Hematopoietic multipotent progenitor cell treated with erythropoietin and hydrocortisone succinate and interleukin-3 and kit ligand, for 6 days (in vitro differentiated cells): ENCODE measurements at places on chromosomes 1 and 21.

GRCh38 chr1:24226749-24227148 is 39.7 kb upstream of the IFNLR1 start:
- no peak for DNase-seq

DNA sequence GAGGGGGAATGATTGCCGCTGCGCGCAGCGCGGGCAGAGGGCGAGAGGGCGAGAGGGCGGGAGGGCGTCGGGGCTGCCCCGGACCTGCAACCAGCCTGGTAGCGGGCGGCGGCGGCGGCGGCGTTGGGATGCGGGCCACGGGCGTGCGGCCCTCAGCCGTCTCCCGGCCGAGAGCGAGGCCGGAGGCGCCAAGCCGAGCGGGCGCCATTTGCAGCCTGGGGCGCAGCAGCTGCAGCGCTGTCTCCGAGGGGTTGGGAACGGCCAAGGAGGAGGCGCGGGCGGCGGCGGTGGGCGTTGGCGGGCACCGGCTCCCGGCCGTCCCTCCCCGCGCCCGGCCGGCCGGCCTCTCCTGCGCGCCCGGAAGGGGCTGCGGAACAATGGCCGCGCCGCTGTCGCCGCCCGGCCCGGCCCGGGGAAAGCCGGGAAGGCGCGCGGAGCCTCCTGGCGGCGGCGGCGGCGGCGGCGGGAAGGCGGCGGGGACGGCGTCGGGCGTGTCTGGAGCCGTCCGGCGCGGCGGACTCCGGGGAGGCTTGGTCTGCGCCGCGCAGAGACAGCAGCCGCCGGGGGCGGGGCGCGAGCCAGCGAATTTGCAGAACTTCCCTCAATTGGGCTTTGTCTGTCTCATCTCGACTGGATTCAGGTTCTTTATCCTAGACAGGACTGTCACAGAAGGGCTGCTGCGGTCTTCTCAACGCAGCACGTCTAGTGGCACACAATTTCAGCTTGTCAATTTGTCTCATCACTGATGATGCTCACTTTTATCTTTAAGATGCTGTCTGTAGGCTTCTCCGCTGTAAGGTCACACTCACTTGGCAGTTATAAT is 35.7 kb downstream of the ZBTB8B start:
- peak; percentile 79 for DNase-seq

DNA sequence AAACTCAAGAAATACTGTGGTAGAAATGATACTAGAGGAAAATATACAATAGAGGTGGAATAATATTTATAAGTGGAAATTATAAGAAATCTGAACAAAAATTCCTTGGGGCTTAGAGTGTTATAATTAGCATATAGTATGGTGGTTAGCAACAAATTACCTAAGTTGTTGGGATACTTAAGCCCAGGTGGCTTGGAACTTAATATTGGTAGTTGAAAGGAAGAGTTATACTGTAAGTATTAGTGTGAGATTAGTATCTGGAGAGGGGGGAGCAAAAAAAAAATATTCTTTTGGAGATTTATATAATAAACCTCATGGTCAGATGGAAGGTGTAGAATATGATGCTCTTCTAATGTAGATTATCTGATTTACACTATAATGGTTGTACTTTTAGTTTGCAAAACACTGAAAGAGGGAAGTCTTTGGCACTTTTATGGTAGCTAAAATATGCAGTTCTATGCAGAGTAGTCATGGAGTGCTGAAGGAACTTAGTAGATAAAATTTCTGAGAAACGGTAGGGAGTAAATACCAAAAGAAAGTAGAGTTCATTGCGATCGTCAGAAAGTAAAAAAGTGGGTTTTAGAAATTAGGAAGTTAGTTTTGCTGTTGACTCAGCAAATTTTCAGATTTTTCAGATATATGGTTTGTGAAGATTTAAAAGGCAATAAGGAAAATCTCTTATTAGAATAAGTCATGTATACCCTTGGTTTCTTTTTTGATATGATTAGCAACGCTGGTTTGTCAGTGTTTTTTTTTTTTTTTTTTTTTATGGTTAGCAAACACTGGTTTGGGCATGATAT is 45.7 kb downstream of the MTF2 start:
- no peak for DNase-seq

GRCh38 chr1:215076322-215076721 is 6.2 kb upstream of the KCNK2 start:
- DNase-seq = peak; percentile 18

- no peak for DNase-seq
These were observed 26.6 kb downstream of the AJAP1 start for GRCh38 chr1:4681026-4681425.

DNA sequence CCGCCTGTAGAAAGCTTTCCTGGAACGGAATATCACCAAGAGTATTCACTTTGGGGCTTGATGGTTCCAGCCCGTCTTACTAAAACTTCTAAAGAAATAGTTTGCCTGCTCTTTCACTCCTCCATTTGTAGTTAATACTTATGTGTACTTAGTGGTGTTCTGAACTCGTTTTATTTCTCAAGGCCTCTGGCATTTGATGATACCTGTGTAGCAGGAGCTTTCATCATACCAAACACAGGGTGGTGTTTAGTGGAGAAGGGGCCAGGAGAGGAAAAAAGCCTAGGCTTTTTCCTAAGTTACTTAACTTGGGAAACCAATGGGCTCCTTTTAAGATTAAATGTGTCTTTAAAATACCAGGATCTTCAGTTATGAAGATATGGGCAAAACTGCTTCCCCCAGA is 74.3 kb downstream of the RPS6KA1 start:
- DNase-seq = no peak

DNA sequence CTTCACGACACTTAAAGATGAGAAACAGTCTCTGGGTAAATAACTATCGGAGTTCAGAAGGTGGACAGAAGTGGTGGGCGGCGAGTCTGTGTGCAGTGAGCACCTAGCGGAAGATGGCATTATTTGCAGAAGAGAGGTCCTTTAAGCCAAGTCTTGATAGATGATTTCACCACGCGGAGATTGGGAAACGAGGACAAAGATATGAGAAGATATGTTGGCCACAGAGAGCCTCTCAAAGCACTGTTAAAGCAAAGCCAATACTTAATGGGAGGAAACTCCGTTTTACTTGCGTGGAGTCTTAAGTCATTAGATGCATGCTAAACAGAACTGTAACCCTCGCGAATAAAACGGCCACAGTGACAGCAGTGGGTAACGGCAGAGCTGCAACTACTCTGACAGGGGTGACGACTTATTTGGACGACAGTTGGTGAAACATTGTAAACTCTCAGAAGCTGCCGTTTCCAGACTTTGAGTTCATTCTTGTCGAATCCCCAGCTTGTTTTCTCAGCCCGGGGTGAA is 577 bp upstream of the CEP350 start:
- peak; percentile 88 for DNase-seq

GRCh38 chr21:38314558-38314957 is 57.8 kb downstream of the KCNJ15 start:
- DNase-seq = peak; percentile 52

DNA sequence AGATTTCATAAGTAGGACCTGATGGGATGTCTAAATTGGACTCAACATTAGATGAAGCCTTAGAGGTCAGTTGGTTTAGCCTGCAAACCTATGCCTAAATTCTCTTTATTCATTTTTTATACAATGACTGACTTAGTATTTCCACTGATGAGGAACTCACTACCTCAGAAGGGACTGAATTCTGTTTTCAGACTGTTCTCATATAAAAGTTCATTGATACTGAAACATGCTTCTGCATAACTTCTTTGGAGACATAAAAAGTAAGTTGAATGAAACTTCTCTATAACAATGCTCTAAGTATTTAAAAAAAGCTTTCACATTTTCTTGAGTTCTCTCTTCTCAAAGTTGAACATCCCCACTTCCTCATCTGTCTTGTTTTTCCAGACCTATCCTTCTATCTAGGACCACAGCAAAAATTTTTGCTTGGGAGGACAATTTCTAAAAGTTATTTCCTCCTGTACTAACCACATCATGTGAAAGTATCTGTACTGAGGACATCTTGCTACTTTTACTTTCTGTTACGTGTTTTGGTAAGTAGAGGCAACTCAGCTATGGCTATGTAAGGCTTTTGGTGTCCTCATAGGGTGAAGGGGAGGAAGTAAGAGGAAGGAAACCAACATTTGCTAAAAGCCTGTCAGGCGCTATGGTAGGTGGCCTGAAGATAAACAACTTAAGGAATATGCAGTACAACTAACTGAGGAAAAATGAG is 64.1 kb downstream of the USP24 start:
- no peak for DNase-seq

- no peak for DNase-seq
These were observed 19.3 kb downstream of the ELF3 start for GRCh38 chr1:202029727-202030126.

DNA sequence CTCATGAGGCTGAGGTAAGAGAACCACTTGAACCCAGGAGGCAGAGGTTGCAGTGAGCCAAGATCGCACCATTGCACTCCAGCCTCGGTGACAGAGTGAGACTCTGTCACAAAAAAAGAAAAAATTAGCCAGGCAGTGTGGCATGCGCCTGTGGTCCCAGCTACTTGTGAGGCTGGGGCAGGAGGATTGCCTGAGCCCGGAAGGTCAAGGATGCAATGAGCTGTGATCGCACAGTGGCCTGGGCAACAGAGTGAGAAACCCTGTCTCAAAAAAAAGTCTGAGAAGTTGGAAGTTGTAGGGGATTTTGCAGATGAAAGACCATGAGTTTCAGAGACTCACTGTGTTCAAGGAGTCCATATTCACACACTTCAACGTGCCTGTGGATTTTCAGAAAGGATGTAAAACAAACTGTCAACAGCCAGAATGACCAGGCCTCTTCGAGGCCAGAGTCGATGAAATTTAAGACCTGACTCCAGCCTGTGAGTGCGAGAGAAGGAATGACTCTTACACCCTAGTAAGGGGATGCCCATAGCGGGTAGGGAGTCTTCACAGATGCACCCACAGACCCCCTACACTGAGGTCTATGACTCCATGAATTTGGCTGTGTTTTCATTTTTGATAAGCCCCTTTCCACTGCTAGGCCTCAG is 2.2 kb downstream of the S100A13 start:
- no peak for DNase-seq

DNA sequence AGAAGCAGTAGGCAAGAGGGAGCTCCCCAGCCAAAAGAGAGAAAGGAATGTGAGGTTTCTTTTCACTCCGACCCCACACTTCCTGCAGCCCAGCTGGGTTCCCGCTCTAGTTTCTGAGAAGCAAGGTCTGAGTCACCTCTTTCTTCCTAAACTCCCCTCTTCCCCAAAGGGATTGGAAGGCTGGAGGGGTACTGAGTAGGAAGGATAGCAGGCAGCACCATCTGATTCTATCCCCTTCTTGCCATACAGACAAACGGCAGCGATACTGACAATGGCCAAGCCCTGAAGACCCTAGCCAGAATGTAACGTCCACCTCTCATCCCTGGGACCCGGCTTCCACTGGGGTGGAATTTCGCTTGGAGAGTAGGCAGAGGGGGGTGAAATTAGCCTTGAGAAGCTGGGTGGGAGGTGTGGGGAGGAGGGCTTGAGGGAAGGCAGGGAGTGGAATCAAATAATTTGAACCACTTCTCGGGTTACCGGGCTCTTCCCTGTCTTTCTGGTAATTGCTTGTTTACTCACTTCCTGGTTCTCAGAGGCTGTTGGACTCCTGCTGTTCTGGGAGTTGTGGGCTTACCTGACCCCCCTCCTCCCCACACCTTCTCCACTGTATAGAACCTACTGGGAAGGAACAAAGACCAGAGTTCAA is 13.2 kb downstream of the IER5 start:
- DNase-seq = no peak

- DNase-seq = no peak
These were observed 20.4 kb downstream of the OLFML2B start for GRCh38 chr1:162003061-162003829.

DNA sequence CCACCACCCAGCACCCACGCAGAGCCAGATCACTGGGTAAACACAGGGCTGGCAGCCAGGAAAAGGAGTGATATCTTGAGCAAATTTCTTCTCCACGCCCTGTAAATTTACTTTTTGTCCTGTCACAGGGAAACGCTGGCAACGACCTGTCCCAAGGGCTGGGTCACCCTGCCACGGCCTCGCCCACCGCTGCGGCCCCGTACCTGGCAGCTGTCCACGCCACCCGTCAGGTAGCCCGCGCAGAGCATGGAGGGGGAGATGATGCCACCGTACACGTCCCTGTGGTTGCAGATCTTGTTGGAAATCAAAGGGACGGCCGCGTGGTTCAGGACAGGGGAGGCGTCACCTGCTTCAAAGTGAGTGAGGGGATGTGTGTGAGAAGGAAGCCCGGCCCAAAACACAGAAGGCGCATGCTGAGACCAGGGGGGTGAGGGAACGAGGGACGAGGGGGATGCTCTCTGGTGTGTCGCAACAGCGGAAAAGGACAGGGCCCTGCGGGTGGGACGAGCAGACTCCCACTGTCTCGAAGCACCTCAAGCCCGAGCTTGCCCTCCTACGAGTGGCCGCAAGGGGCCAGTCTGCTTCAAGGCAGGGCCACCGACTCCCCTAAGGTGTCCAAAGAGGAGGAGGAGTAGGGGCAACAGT is 10.1 kb upstream of the TFF1 start:
- DNase-seq = no peak

GRCh38 chr1:57079454-57080157 is 113.8 kb upstream of the C8B start:
- peak; percentile 9 for DNase-seq

- no peak for DNase-seq
These were observed 455.5 kb upstream of the ADAMTS5 start for GRCh38 chr21:27422435-27422834.

DNA sequence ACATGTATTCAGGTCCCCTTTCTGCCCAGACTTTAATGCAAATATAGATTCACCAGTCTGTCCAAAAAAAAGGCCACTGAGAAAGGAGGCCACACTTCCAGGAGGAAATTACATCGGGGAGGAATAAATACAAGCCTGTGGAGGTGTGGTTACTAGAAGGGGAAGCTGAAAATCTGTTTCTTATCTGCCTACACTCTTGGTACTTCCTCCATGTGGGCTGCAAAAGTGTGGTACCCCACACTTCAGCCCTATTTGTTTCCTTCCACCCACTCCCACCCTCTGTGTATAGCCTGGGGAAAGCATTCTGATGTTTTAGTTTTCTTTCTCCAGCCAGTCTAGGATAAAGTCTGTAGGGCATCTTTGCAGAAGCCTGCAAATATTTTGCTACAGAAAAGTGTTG is 38.4 kb downstream of the UTP25 start:
- no peak for DNase-seq

DNA sequence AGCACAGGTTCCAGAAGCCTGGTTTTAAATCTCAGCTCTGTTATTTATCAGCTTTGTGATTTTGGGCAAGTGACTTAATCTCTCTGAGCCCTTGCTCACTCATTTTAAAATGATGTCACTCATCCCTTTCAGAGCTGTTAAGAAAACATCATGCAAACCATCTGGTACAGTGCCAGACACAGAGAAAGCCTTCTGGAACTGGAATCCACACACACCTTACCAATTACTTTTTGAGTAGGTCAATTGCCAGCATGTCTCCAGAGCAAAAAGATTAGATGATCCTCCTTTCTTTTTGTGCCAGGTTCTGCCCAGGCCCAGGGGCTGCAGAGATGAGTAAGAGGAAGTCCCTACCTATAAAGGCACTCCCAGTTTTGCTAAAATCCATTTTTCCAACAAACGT is 61.3 kb downstream of the ROR1 start:
- DNase-seq = no peak

GRCh38 chr1:231636157-231636556 is 9.6 kb downstream of the DISC1 start:
- DNase-seq = no peak

GRCh38 chr1:223183268-223183862 is 40.3 kb upstream of the TLR5 start:
- no peak for DNase-seq
